Stimulated activated CD4-positive, alpha-beta T cell treated with anti-CD3 and anti-CD28 coated beads, TNF-alpha, amount 100 ng/mL, for 24 hours (primary cell): ENCODE measurements at places on chromosomes 4 and X.

DNA sequence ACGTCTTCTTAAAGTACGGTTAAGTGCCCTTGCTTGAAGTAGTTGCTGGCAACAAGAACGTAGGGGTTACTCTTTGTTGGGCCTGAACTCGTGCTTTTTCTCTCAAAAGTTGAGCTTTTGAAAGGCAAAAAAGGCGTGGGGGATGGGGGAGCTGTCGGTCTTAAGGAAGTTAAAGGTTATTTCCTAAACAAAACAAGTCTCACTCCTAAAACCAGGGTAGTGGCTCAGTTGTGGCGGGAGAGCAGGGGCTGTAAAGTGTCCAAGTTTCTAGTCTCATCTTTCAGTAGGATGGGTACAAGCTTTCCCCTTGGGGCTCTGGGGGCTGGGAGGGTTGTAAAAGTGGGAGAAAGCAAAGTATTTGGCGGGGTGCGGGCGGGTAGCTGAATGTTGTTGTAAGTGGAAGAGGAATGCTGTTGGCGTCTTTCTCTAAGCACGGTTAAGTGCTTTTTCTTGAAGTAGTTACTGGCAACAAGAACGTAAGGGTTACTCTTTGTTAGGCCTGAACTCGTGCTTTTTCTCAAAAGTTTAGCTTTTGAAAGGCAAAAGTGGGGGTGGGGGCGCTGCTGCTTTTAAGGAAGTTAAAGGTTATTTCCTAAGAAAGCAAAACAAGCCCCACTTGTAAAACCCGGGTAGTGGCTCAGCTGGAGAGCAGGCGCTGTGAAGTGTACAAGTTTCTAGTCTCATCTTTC lies 904 bp upstream of the WDR1 start:
- DNase-seq: no peak

DNA sequence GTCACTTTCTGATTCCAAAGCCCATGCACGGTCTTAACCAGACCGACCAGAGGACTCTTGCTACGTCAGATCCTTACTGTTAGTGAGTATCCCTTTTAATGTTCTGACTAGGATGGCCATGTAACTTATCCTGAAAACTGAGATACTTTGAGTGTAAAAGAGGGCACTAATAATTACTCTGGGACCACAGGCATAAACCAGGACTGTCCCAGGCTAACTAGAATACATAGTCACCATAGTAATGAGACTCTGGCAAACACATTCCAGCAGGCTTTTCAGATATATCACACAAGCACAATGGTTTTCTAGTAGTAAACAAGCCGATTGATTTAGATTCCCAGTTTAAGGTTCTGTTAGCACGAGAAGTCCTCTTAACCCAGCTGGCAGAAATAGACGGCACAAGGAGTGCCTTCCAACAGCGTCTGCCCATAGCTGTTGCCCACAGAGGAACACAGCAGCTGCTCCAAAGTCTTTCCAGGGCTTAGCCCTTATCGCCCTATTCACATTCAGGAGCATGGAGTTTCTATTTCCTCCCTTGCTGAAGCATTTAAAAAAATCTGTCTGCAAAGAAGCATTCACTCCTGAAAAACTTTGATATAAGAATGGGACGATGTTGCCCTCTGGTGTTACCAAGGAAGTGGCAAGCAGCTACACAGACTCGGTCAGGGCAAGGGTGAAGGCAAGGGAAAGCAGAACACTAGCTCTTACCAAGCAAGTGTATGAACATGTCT lies 92.4 kb downstream of the CXCL13 start:
- no peak for DNase-seq

GRCh38 chr4:44660396-44660795 lies 9.0 kb upstream of the YIPF7 start:
- DNase-seq: no peak

DNA sequence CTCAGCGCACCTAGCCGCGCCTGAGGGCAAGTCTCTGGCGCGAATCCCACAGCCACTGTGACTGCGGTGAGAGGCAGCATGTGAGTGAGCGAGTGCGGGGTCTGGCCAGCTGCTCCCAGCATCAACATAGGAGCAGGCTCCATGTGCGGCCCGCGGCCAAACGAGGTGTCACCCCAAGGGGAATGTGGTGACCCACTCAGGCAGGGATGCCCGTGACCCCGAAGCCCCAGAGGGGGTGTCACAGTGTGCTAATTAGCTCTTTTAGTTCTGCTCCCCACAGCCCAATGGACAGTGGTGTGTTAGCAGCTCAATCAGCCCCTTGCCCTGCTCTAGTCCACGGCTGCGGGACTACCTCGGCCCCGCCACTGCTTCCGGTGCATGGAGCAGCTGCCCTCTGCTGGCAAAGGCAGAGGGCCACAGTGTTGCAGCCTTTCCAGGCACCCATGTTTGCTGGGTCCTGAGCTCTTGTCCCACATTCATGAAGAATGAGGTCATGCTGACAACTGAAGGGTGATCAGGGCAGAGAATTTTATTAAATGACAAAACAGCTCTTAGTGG lies 61.4 kb downstream of the AGA start:
- DNase-seq: no peak

DNA sequence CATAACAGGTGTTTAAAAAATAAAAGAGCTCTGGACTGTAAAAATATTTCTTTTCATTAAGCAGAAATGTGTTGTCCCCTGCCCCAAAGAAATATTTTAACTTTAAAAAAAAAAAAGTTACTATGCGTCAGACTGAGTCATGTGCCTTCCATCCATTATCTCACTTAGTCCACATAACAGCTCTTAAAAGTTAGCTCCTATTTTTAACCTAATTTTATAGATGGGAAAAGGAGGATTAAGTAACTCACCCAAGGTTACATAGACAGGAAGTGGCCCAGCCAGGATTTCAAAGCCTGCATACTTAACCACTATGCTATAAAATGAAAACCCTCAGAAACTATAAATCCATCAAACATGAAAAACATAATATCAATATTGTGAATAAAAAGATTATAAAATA lies 97.7 kb downstream of the MANBA start:
- DNase-seq: no peak

DNA sequence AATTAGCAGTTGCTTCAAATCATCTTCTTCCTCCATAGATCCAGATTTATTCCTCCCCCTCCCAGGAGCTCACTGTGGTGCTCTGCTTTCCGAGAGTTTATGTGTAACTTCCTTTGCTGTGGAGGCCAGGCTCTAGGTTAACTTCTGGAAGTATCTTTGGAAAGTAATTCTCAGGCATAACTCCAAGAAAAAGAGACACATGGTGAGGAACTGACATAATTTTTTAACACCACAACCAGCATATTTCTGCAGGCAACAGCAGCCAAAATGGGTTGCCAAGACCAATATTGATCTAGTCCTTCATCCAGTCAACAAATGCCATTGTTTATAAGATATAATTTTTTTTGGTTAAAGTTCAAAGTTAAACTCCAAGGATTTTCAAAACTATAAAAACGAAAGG lies 114.5 kb upstream of the RBPJ start:
- no peak for DNase-seq

DNA sequence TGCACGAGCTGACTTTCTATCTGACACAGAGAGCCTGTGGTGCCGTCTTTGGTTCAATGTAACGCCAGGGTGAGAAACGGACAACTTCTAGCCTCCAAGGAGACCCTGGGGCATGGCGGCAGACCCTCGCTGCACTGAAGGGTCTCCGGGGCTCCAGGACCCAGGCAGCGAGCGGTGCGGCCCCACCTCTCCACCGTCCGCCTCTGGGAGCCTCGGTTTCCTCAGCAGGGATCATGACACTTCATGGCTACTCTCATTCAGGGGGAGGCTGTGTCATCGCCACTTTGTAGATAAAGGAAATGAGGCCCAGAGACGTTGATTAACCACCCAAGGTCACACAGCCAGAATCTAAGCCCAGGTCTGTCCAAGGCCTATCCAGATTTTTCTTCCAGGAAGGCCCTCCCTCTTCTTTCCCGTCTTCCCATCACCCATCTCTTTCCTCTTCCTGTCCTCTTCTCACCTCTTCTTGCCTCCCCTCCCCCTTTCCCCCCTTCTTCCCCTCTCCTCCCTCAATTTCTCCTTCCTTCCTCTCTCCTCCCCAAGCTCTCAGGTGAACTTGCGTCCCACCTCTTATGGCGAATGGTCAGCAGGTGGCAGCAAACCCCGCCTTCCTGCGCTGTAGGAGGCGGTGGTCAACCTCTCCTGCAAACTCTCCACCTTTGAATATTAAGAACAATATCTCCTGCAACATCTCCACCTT lies 69.3 kb upstream of the HMX1 start:
- DNase-seq: no peak

DNA sequence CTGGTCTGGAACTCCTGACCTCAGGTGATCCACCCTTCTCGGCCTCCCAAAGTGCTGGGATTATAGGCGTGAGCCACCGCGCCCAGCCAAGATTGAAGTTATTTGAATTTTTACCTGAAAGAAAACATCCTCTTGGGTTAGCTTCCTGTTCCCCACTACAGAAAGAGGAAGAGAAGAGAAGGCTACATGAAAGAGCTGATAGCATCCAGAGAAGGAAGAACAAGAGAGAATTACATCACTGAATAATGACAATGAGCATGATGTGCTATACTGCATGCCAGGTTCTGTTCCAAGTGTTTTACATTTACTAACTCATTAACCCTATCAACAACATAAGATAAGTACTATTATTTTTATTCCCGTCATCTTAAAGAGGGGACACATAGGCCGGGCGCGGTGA lies 11.5 kb upstream of the TBC1D1 start:
- DNase-seq: no peak

DNA sequence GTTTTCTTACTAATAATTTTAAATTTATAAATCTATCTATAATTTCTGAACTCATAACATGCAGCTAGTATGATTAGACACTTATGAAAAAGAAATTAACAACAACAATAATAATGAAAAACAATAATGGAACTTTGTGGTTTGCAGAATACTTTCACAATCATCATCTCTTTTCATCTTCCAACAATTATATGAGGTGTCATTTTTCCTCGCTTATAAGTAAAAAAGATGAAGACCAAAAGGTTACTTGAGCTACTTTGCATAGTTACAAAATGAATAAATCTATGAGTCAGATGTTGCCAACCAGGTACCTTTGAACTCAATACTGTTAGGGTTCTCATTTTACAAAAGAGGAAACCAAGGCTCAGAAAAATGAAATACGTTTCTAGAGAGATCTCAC lies 98.5 kb upstream of the ELOVL6 start:
- DNase-seq: no peak

GRCh38 chr4:121150486-121150885 lies 13.6 kb downstream of the TNIP3 start:
- no peak for DNase-seq

DNA sequence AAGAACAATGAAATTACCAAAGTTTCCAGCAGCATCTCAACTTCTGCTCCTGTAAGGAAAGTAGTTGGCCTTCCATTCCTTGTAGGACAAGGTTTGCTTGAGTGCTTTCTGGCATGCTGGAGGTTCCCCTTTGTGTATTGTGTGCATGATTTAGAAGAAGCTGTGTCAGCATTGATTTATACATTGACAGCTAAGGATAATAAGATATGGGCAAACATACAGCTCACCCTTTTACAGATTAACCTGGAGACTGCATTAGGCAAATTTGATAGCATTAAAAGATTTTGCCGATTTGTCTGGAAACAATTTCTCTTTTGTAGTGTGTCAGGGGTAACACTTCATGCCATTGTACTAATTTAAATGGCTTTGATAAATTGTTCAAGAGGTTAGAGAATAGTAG lies 221.8 kb upstream of the PACRGL start:
- DNase-seq: no peak
